Right forelimb (tissue), 1 donor: ENCODE measurements at places on chromosomes 1 and 21.

- no peak for DNase-seq
Observed at GRCh38 chr1:8962812-8963530, 17.3 kb downstream of the CA6 start.

DNA sequence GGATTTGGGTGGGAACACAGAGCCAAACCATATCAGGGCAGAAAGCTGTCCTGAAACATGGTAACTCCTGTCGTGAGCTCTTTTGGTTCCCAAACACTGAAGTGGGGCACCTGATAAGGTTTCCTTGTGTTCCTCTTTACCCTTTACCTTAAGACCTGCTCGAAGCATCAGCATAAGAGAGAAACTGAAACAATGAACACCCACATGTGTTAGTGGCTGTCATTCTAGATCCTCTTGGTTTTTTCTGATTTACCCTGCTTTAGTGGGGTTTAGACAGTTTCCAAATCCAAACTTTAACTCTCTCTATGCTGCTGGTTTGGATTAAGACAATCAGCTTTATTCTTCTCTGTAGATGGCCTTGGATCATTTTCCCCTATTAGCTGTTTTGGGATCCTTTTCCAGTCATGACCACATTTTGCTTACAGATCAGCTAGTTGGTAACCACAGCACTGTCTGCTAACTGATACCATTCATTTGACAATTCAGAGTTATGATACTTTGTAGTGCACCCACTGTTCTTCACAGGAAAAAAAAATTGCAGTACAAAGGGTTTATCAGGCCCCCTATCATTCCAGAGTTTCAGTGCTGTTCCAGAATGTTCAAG is 975 bp upstream of the MNDA start:
- no peak for DNase-seq

DNA sequence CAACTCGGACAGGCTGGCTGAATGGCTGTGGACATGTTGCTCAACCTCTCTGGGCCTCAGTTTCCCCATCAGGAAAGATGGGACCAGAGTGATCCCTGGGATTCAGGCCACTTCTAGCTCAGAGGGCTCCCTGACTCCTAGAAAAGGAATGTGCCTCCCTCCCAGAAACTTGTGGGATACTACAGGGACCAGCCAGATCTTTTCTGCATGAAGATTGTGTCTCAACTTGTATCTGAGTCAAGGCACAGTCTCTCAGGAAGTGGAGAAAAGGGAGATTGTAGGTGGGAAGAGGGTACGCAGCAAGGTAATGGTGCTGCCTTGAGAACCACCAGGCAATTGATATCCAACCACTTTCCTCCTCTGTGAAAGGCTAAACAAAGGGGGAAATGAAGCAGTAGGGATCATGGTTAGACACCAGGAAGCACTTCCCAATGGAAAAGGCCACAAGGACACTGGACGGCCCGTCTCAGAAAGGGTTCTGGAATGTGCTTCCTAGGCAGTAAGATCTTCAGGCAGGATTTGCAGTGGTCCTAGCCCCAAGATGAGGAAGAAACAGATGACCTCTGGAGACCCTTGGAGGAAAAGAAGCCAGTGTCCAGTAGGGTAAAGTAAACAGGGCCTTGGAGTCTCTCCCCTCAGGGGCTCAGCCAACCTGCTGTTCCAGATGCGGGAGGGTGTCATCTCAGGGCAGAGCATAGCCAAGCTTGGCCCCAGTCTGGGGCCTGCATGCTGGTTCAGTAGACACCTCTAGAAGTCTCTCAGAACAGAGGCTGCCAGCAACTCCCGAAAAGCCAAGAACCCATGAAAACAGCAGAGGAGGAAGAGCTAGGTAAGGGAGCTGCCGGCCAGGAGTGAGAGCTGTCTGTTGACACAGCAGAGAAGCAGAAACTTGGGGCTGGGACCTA is 16.8 kb downstream of the IFFO2 start:
- DNase-seq: no peak

DNA sequence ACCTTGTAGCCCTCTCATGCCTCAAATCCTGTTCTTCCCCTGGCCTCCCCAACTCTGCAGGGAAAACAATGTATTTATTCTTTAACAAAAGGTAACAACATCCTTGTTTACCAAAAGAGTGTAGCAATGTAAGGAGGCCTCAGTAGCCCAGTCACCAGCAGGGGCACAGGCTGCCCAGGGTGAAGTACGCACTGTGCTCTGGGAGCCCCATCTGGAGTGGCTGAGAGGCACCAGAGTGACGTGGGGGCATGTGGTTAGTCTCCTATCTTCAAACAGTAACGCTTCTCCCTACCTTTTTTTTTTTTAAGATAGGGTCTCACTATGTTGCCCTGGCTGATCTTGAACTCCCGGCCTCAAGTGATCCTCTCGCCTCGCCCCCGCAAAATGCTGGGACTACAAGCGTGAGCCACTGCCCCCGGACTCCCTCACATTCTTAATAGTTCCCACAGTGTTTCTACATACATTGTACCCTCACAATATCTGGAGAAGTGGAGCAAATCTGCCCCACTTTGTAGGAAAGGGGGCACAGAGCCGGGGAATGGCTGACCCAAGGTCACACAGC is 51.3 kb upstream of the ECE1 start:
- DNase-seq: no peak

DNA sequence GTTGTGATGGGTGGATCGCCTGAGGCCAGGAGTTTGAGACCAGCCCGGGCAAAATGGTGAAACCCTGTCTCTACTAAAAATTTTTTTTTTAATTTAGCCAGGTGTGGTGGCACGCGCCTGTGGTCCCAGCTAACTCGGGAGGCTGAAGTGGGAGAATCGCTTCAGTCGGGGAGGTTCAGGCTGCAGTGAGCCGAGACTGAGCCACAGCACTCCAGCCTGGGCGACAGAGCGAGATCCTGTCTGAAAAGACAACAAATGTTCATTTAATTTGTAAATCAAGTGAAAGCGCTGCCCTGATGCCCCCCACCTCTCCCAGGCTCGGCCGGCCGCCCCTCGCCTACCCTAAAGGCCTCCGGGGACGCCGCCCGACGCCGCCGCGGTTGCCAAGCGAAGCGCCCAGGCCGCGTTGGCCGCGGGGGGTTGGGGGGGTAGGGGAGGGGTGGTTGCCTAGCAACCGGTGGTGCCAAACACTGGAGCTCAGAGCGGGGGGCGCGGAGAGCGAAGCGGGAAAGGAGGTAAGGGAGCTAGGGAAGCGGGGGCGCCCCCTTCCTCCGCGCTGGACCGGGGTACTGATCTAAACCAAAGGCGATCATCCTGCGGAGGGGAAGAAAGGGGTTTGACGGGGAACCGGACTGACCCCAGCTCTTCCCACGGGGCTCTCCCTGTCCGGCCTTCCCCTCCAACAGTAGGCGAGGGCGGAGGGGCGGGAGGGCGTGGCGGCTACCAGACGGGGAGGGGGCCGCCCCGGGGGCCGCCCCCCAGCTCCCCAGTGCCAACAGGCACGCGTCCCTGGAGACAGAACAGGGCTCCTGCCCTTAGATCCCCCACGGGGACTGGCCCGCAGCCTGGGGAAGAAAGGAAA is at the start of gene TEKT2:
Gene TEKT2, plus strand, starts transcription at position 460 of the 862 bp plus-strand sequence. CDS start 828 bp downstream, outside the sequence.
- peak; percentile 87 for DNase-seq

DNA sequence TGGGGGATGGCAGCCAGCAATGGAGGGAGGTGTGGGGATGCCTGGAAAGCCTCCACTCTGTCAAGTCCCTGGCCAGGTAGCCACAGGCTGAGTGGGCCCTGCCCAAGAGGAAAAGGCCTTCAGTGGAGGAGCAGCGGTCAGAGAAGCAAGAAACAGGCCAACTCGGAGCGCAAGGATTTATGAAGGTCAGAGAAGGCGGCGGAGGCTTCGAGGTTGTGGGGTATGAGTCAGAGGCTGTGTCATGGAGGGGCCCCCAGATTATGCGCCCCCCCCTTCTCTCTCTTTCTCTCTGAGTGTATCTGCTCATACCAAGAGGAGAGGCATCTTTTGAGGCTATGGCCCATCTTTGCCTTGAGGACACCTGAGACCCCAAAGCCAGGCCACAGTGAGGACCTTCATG is 99.5 kb downstream of the CASZ1 start:
- no peak for DNase-seq

- DNase-seq: no peak
Observed at GRCh38 chr1:164228928-164229327, 330.1 kb upstream of the PBX1 start.

GRCh38 chr21:33254766-33255165 is 11.4 kb upstream of the IL10RB start:
- no peak for DNase-seq

DNA sequence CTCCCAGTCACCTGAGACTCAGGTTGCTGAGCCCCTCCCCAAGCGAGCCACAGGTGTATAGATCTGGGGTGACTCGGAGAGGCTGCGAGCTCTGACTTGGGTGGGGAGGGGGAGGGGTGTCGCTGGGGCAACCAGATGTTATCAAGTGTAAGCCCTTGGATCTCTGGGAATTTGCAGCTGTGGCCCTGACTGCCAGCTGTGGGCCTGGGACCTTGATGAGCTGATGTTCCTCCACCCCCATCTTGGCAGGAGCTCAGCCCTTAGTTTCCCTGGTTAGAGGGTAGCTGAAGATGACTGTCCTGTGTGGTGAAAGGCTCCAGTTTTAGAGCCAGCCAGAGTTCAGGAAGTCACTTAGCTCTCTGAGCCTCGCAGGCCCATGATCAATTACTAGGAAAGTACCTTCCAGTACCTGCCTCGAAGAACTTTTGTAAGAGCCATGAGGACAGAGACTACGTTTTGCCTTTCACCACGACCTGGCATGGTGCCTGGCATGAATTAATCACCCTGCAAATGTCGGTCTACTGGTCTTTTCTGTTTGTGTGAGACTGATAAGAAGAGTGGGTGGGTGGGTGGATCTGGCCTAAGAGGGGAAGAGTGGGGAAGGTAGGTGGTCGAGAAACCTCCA is 55.8 kb downstream of the YARS1 start:
- DNase-seq: no peak

DNA sequence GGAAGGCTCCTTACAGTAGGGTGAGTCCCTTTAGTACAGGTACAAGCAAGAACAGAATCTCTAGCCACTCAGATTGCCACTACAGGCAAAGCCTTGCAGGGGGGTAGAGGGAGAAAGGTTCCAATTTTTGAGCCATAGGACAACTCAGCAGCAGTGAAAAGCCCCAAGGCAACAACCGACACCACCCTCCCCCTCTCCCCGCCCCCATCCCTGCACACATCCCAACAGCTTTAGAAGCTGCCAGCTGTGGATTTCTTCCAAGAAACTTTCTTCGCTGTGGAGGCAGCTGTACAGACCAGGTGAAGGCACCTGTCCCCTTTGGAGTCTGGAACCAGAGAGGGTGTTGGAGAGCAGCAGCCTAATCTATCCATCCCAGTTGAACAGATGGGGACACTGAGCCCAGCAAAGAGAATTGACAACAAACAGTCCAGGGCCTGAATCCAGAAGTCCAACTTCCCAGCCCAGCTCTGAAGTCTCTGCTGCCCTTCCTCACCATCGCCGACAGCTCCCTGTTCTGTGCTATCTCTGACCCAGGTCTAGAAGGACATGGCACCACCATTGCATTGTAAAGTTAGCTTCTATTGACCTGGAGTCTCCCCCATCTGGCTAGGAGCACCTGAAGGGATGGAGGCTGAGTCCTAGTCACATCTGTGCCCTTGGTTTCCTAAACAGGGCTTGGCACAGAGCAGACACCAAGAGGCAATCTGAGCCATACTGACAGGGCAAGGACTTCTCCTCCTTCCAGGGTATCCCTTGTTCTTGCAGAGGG is 2.2 kb downstream of the TENT5B start:
- DNase-seq: no peak

DNA sequence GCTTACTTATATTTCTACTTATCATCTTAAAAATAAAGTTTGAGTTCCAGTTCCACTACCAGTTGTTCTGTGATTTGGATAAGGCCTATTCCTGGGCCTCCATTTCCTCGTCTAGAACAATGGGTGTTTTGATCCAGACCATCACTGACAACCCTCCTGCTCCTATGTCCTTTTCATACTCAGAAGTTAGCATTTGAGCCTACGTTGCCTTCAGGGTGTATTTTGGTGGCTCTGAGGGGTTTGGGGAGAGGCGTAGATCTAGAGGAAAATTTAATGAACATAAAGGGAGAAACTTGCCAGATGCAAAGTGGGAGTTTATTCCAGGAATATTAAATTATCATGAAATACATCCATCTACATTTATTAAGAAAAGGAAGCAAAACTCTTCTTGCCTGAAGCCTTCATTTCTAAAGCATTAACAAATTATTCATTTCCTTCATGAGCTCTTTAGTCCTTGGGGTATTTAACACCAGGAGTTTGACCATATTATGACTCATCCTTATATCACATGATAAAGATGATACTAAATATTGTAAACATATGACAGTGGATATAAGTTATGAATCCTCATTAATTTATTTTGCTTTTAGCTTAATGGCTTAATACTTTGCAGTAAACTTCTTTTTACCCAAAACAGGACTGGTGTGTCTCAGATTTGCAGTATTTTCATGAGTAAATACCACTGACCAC is 47.2 kb upstream of the SYT14 start:
- DNase-seq: no peak

GRCh38 chr1:213622365-213623063 is 365.3 kb upstream of the PROX1 start:
- DNase-seq: no peak

DNA sequence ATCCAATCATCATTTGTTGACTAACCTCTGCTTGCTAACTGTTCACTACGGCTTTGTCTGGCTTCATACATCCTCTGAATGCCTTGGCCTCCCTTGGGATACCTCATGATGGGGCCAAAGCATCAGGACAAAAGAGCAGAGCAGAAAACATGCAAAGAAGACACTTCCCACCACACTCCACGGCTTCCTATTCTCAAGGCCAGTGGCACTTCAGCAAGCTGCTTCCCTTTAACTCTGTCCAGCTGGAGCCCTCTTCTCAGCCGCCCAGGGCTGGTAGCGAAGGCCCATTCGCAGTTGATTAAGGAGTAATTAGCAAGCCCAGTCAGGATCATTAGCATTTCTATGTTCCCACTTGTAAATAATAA is 224.3 kb upstream of the FGGY start:
- DNase-seq: no peak

DNA sequence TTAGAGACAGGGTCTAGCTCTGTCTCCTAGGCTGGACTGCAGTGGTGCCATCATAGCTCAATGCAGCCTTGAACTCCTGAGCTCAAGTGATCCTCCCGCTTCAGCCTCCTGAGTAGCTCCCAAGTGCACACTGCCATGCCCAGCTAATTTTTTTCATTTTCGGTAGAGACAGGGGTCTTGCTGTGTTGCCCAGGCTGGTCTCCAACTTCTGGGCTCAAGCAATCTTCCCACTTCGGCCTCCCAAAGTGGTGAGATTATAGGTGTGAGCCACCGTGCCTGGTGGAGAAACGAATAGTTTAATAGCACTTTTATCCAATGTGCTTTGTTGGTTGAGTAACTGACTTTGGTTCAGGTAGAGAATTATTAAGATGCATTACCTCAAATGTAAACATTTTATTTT is 20.9 kb downstream of the PIK3CD start:
- DNase-seq: no peak

DNA sequence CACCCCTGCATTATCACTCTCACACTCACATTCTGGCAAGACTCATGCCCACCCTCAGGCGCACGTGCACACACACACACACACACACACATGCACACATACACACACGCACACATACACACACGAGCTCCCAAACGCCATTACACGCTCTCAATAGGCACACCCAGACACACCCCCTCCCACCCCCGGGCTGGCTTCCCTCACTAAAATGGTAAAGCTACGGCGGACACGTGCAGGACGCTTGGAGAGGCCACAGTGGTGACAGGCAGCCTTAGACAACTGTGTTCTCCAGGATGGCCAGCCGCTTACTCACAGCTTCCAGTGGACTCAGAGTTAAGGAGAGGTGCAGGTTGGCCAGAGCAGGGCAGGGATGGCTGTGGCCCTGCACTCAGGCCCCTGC is 10.1 kb downstream of the MATN1 start:
- DNase-seq: no peak
